BE2C (cell line): ENCODE measurements at places on chromosomes 11 and 22.

GRCh38 chr22:43227239-43227630 is 40.3 kb upstream of the TTLL12 start:
- no peak for DNase-seq

DNA sequence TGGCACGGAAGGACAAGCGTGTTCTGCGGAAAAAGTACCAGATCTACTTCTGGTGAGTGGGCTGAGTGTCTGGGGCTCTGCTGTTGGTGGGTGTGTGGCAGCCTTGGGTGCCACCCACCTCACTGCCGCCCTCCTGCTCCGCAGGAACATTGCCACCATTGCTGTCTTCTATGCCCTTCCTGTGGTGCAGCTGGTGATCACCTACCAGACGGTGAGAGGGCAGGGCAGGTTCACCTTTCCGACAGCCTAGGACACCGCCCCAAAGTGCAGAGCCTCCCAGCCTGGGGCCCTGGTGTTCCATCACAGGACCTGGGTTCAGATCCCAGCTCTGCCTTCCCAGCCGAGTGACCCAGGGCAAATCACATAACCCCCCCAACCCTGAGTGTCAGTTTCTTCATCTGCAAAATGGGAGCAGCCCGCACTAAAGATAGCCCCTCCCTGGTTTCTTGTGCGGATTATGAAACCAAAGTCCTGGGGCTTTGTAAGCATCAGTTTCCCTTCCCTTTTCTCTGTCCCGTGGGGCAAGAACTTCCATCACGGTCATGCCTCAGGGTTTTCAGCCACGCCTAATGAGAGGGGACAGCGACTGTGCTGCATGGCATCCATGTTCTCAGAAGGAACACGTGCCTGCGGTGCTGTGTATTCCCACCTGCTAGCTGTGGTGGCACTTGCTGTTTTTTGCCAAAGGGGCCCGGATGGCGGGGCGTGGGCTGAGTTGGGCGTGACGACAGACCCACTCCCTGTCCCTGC is 9.8 kb upstream of the TAGLN start:
- DNase-seq: no peak

GRCh38 chr11:114483929-114484328 is 44.7 kb downstream of the REXO2 start:
- DNase-seq: no peak

GRCh38 chr11:42521994-42522393 is 789.8 kb upstream of the API5 start:
- no peak for DNase-seq

DNA sequence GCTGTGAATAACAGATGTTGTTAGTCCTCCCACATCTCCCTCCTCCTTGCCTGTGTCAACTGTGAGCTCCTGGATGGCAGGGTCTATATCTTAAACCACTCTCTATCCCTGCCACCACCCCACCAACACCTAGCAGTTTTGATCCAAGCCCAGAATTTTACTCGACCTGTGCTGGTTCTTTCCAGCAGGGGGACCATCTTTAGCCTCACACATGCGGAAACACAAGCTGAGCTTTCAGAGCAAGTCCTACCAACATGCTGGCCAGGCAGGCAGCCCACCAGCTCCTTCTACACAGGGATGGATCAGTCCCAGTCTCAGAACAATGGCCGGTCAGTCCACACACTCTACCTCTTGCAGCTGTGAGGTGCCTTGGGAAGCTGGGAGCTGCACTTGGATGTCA is 231.5 kb downstream of the NXPE2 start:
- no peak for DNase-seq

DNA sequence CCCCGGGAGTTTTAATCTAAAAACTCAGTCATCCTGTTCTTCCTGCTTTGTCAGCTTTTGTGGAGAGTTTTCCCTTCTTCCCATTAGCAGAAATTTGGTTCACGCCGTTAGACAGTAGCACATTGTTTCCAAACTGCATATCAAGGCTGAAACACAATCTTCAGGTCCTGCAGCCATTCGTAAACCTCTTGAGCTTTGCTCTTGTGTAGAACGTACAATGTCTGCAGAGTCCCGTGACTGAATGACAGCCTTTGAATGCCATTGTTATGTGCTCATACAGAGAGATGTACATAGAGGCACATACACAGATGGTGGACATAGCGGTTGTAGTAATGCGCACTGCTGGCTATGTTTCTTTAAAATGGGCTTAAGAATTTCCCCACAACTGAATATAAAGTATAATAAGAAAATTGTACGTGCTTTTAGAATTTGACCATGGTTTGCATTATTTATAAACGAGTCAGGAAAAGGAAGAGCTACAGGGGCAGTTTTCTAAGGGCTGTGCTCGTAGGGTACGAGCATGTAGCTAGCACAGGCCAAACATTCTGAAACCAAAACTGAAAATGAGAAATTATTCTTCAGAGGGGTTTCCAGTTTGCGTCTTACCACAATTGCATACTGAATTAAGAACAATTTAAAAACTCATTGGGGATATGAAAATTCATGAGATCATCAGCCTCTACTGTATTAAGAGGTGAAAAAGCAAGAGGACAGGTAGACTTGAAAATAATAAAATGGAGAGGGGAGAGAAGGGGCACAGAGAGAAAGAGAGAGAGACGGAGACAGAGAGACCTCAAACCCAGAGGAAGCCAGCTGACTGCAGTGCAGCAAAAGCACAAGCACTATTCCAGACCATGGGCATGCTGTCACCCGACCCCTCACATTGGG is 310.1 kb downstream of the CADM1 start:
- DNase-seq: no peak

DNA sequence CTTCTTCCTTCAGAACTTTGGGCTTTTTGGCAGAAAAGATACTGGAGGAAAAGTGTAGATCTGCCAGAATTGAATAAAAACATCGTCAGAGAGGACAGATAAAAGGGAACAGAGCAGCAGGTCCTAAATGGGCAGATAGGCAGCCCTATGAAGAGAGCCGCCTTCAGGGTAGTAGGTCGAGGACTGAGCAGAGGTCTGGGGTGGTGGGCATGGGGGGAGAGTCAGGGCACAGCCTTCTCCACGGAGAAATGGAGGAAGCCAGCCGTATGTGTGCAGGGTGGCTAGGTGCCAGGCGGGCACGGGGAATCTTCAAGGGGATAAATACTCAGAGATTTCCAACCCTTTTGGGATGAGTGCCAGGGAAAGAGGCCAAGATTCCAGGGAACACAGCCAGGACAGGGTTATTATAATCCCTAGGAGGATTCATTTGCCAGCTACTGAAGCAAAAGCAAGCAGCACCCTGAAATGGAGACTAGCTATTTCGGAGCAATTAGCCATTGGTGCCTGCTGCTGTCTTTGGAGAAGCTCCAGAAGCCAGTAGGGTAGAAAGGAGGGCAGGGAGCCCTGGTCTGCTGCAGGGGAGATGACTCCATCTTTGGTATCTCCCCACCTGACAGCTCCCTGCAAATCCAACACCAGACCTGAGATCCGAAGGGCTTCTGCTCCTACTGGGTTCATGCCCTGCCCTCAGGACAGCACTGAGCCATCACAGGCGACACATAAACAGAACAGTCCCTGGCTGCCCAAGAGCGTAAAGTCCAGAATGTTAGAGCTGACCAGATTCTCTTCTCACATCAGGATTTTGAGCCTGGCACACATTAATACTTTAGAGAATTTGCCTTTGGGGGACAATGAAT is 174.5 kb upstream of the NTM start:
- DNase-seq: no peak

GRCh38 chr11:31801298-31801702 is 9.8 kb downstream of the PAX6 start:
- DNase-seq: no peak

DNA sequence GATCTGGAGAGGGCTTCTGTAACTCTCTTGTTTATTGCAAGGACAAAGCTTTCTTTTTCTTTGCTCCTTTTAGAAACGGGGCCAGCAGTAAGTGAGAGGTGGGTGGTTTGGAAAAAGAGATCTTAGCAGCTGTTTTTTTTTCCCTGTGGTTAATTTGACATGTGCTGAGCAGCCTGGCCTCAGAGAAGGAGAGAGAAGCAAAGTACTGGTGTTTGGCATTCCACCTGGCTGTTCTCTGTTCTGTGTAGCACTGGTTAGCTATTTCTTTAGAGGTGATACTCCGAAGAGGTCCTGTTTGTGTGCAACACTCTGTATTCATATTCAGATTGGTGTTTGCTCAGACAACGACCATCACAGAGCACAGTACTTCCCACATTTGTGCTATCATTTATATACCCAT is 80.8 kb upstream of the SORL1-AS1 start:
- DNase-seq: no peak

DNA sequence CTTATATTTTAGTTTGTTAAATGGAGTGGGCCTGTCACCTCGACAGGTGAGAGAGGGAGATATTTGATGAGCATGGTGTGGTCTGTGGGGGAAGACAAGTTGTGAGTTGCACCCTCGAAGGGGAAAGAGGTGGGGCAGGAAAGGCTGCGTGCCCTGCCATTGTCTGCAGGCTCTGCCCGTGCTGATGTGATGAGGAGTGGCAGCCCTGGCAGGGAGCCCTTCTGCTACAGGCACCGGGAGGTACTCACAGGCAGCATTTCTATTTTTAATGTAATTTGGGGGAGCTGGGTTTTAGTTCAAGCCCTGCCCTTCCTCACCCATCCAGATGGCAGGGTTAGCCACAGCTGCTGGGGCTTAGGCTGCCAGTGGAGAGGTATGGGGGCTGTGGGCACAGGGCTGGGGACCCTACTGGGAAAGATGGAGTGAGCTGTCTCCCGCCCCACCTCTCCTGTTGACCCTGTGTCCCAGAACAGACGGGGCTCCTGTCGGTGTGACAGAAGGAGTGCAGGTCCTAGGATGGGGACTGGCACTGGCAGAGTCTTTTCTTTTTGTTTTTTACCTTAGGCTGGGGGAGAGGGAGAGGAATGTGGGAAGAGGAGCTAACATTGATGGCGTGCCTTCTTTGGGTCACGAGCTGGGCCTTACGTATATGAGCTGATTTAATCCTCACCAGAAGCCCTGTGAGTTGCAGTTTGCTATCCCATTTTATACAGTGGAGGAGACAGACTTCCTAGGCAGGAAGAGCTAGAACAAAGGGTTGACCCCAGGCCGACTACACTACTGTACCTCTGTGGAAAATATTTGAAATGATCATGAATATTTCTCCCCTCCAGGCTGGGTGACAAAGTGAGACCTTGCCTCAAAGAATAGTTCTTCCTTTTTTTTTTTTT is 51.6 kb downstream of the CEP164 start:
- no peak for DNase-seq
